ENCODE measurements at places on chromosomes 4 and X. TPM values are rescaled to one million over a fixed set of nuclear protein-coding genes. Genes with fewer than 3 reads are reported as not detected.

DNA sequence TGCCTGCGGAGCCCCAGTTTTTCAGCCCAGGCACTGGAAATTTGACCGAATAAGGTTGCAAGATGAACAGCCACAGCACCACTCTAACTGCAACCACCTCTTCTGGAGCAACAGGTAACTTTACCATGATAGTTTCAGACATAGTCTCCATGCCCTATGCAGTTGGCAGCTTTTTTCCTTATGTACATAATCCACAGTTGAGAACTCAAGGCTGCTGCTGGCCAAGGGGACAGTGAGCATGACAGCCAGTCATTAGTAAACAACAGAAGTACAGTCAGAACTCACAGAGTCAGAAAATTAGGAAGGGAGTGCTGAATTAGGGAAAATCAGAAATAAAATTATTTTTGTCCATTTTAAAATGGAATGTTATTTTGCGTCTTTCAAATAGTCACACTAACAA, 192.7 kb upstream of the NHS start:
- DNase-seq, result no peak

Gene HPSE
- total RNA-seq, result 1.3 TPM

Gene MAGEB5
- total RNA-seq, result not detected

DNA sequence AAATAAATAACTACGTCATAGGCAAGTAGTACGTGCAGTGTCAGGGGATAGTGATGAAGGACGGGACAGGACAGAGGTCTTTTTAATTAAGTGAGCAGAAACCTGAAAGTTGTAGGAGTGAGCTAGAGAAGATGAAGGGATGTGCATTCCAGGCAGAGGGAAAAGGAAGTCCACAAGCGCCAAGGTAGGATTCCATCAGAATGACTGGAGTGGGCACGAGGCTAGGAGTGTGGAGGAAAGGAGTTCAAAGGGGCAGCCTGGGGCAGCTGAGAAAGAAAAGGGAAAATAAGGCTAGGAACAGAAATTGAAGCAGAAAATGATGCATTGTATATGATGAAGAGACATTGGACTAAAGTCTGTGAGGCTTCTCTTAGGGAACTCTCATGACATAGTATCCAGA, 192.2 kb upstream of the TLL1 start:
- no peak for DNase-seq

DNA sequence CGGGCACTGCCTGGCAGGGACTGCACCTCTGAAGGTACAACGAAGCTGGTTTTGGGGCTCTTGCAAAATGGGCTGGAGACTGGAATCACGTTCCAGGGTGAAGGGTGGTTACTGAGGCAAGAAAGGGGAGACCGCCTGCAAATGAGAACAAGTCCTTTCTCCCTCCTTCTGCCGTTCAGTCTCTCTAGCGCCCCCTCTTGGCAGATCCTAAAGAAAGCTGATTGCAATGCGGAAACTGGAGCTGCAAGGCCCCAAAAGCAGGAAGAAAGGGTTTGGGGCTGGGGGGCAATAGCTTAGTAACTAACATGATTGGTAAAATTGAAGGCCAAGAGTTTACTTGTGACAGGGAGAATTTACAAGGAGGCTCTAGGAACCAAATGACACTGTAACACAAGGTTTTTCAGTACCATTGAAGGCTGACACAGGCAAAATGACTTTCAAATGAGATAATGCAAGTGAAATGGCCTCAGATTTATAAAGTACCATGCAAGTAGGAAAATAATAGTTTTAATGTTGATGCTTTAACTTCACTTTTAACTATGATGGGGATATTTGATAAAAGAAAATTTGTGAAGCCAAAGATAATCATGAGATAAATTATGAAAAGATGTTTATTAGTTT, 222.7 kb upstream of the HAND2 start:
- DNase-seq, result no peak

Gene PRDM8
- total RNA-seq, result 5.9 TPM

Gene SLC49A3
- total RNA-seq, result 18.3 TPM

DNA sequence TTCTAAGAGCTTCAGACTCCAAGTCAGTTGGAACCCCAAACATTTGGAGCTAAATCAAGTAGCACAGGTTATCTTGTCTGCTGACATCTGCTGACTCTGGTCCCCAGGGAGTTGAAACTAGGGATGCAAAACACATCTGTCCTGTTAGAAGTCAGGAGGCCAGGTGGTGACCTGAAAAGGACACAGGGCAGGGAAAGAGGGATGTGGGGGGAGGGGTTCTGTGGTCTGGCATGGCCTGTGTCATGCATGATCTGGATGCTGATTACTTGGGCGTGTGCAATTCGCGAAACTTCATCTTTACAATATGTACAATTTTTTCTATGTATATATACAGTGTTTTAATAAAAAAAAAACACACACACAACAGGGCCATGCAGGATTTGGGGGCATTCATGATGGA, 55.3 kb downstream of the FHDC1 start:
- no peak for DNase-seq

Gene NCBP2L
- not detected for total RNA-seq

Gene MAGEB17
- not detected for total RNA-seq

Gene PDCL2
- total RNA-seq, result not detected

DNA sequence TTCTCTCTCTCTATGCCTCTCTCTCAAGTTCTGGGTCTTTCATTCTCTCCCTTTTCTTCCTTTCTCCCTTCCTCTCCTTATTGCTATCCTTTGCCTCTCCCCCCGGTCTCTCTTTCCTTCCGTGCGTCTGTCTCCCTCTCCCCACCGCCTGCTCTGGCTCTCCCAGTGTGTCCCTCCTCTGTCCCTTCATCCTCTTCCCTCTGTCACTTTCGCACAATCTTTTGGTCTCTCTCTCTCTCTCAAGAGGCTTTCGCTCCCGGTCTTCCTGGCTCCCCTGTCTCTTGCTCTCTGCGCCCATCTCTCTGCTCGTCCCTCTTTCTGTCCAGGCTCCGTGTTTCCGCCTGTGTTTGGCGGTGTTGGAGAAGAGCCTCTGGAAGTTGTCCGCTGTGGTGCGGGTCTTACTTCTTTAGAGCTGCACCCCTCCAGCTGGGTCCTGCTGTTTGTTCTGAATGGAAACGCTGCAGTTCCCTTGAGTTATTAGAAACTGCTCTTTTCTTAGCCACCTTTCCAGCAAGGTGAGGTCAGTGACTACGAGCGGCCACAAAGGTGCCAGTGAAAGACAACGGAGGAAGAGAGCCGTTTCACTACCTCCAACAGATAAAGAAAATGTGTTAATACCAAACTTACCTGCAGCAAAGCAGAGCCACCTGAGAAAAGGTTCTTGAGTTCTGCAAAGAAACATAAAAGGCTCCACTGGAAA, 1.1 kb downstream of the BMPR1B start:
- DNase-seq, result no peak

Gene GRPR
- total RNA-seq, result not detected

- no peak for DNase-seq
Observed at GRCh38 chr4:116829187-116829586, 256.2 kb downstream of the TRAM1L1 start.

- no peak for DNase-seq
Observed at GRCh38 chr4:85784348-85784747, 309.4 kb downstream of the ARHGAP24 start.

DNA sequence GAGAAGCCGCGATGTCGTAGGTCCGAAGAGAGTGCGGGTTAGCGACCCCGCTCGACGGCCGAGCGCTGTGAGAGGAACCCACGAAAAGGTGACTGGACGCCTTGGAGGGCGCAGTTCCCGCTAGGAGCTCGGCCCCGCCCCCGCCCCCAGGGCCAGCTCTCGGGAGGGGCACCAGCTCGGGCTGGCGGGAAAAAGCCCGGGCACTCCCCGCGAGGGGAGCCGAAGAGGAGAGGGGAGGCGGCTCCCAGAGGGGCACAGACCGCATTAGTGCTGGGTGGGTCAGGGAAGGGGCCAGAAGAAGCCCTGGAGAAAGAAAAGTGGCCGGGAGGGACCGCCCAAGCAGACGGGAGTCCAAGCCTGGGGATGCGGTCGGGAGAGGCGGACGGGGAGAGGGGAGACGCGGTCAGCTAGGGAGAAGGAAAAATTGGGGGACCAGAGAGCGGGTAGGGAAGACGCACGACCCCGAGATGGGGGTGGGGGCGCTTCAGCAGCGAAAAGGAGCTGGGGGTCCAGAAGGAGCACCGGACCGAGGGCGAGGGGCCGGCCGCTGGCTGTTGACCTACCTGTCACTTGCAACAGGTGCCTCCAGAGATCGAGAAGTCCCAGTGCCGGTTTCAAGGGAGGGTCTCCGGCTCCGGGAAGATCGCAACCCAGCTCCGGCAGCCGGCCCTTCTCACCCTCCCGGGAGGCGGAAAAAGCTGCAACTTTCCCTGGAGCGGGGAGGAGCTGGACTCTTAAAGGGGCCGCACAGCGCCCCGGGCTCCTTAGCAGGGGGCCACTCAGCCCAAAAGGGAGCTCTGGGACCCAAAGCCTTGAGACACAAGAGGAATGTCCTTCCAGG, at the start of gene SYTL4:
Gene SYTL4 (minus strand): TSS at position 681 of the 841 bp plus-strand sequence. CDS start 30,084 bp downstream, outside the sequence.
- DNase-seq, result no peak

- DNase-seq, result no peak
Observed at GRCh38 chr4:20847124-20847747, 147.0 kb downstream of the PACRGL start.

- DNase-seq, result no peak
Observed at GRCh38 chr4:54332542-54332941, 103.4 kb downstream of the PDGFRA start.

Gene NLRP2B
- 0.73 TPM for total RNA-seq

Gene UBE2A
- total RNA-seq, result 30.5 TPM

DNA sequence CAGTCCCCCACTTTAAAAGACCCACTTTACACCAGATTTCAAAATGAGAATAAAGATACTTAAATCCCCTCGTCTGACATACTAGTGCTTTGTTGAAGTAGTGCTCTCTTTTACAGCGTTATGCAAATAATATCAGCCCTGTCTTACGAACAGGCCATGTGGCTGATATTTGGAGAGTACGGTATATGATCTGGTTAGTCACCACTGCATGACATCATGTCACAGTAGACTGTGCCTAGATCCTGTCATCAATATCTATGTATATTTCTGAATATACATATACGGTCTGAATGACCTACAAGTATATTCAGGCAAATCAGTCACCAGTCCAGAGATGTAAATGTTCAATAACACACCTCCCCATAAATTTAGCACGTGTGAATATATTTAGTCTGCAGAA, 25.4 kb upstream of the XAGE1B start:
- DNase-seq, result no peak

DNA sequence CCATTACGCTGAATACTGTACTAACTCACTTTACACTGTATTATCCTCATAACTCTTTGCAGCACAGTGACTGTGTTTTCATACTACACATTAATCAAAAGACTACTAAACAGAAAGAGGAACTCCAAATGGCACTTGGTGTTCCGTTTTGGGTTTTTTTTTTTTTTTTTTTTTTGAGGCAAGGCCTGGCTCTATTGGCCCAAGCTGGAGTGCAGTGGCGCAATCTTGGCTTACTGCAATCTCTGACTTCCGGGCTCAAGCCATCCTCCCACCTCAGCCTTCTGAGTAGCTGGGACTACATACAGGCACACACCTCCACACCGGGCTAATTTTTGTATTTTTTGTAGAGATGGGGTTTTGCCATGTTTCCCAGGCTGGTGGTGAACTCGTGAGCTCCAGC, 10.7 kb downstream of the KLHL8 start:
- DNase-seq, result no peak

- no peak for DNase-seq
Observed at GRCh38 chrX:105260291-105261043, 40.0 kb upstream of the TEX13A start.

DNA sequence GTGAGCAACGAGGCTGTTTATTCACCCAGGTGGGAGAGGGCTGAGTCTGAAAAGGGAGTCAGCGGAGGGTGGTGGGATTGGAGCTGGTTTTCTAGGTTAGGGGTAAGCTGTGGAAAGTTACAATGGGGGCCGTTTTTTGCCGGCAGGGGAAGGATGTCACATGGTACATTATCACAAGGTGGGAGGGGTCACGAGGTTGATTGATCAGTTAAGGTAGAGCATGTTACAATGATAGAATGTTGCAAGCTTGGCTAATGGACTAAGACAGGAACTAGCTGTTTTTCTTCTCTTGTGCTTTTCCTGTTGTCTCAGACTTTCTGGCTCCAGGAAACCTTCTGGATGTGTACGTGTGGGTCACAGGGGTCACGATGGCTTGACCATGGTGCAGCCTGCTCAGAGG, 536.3 kb upstream of the HTR2C start:
- no peak for DNase-seq

Gene TMEM47
- total RNA-seq, result 36.8 TPM

Gene ADRA2C
- total RNA-seq, result 1.6 TPM

DNA sequence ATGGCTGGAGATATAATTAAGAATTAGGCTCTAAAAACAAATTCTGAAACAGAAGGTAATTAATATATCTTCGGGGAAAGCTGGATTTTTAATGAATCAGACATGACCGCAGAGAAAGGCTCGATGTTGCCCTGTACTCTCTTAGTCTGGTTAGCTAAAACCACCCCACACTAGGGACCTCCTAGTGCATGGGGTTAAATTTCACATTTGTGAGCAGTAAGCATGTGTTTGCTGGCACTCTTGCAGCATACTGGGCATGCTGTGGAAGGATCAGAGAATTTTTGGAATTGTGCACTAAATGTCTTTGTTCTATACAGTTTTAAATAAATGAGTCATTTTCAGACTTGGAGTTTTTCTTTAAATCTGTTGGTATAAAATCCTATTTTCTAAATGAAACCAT, 475.6 kb upstream of the FTHL17 start:
- DNase-seq, result no peak

Gene TEC
- 5.4 TPM for total RNA-seq

GRCh38 chr4:37023504-37023903, 221.0 kb upstream of the NWD2 start:
- no peak for DNase-seq

DNA sequence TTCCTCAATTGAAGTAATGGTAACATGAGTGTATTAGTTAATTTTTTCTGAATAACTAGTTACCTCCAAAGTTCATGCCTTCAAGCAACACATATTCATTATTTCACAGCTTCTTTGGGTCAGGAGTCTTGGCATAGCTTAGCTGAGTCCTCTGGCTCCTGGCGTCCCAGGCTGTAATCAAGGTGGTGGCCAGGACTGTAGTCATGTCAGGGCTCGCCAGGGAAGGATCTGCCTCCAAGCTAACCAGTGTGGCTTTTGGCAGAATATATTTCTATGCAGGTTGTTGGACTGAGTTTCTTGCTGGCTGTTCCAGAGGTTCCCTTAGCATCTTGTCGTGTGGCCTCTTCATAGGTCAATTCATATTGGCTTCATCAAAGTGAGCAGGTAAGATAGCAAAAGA, 10.0 kb upstream of the HS3ST1 start:
- peak; percentile 58 for DNase-seq

GRCh38 chr4:61580721-61581377, 380.7 kb downstream of the ADGRL3 start:
- no peak for DNase-seq

DNA sequence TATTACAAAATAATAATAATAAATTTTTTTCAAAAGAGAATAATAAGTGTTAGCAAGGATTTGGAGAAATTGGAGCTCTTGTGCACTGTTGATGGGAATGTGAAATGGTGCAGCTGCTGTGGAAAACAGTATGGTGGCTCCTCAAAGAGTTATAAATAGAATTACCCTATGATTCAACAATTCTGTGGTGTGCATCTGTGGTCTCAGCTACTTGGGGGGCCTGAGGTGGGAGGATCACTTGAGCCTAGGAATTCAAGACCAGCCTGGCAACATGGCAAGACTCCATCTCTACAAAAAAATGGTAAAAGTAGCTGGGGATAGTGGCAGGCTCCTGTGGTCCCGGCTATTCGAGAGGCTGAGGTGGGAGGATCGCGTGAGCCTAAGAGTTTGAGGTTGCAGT, 19.6 kb downstream of the MND1 start:
- no peak for DNase-seq

GRCh38 chr4:134422776-134423175, 221.2 kb upstream of the PABPC4L start:
- no peak for DNase-seq

Data from breast epithelium (tissue), 4 donors.